ENCODE measurements at places on chromosomes 3 and 15.

- DNase-seq: no peak
These were observed 431 bp downstream of the PFKFB4 start for GRCh38 chr3:48555949-48556795.

DNA sequence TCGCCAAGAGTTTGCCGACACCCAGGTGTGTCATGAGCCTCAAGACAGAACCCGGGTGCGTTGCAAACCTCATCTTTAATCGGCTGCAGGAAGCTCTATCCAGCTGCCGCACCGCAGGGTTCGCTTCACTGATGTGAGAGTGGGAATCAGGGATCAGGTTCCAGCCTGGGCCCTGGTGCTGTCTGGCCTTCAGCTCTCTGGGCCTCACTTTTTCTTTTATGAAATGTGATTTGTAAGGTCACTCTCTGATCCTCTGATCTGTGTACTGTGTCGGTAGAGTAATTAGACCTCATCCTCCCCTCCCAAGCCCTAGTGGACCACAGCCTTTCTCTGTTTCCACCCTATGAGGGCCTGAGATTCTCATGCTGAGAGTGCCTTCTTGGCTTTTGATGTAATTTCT is 202.8 kb upstream of the UBE2E1 start:
- DNase-seq: no peak

- no peak for DNase-seq
These were observed 72.7 kb upstream of the FNDC3B start for GRCh38 chr3:171966533-171967136.

- DNase-seq: no peak
These were observed 19.8 kb downstream of the ST3GAL6 start for GRCh38 chr3:98782824-98783500.

DNA sequence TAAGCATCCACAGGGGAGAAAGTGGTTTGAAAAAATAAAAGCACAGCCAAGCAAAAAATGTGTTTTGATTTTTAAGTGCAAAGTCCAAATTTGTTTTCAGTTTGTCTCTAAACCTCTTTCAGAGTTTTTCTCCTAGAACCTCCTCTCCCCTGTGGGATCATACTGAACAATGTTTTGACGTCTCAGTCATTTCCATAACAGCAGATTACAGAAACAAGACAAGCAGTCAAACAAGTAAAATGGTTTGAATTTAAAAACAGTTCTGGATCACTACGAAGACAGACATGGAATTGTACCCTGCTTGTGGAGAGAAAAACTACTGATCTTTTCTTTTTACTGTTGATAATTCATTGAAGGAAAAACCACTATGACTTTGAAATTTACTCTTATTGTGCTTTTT is 245.7 kb upstream of the CNTN4 start:
- DNase-seq: no peak

Measured in stimulated activated CD4-positive, alpha-beta T cell treated with anti-CD3 and anti-CD28 coated beads, Interleukin-1b, Interleukin-23, amount 100 ng/mL, for 48 hours (primary cell).